ENCODE measurements at places on chromosomes 2 and 18.

DNA sequence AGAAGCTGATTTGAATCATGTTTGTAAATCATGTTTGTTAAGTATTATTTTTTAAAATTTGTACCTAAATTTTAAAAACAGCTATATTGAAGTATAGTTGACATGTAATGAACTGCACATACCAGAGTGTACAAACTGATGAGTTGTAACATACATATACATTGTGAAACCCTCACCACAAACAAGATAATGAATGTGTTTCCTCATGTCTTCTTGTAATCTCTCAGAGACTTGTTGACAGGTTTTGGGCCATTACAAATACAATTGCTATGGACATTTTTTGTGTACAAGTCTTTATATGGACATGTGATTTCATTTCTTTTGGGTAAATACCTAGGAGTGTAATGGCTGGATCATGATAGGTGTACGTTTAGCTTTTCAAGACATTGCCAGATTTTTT is 21.5 kb downstream of the WDR43 start:
- no peak for DNase-seq

DNA sequence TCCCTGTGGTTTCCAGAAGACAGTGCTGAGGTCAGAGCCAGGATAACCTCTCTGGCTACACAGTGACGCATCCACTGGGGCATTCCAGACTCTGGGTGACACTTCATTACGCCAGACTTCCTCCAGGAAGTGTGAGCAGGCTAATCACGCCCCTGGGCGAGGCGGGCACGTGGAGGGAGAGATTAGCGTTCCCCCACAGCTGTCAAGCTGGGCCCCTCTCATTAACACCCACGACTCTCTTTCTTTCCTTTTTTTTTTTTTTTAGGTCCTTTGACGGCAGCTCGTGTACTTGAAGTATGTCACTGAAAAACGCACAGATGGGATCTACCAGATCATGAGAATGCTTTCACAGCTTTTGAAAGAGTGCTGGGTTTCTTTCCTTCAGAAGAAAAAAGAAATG is 274.6 kb downstream of the AFF3 start:
- DNase-seq = no peak

GRCh38 chr2:138615257-138615656 is 113.7 kb downstream of the SPOPL start:
- no peak for DNase-seq

DNA sequence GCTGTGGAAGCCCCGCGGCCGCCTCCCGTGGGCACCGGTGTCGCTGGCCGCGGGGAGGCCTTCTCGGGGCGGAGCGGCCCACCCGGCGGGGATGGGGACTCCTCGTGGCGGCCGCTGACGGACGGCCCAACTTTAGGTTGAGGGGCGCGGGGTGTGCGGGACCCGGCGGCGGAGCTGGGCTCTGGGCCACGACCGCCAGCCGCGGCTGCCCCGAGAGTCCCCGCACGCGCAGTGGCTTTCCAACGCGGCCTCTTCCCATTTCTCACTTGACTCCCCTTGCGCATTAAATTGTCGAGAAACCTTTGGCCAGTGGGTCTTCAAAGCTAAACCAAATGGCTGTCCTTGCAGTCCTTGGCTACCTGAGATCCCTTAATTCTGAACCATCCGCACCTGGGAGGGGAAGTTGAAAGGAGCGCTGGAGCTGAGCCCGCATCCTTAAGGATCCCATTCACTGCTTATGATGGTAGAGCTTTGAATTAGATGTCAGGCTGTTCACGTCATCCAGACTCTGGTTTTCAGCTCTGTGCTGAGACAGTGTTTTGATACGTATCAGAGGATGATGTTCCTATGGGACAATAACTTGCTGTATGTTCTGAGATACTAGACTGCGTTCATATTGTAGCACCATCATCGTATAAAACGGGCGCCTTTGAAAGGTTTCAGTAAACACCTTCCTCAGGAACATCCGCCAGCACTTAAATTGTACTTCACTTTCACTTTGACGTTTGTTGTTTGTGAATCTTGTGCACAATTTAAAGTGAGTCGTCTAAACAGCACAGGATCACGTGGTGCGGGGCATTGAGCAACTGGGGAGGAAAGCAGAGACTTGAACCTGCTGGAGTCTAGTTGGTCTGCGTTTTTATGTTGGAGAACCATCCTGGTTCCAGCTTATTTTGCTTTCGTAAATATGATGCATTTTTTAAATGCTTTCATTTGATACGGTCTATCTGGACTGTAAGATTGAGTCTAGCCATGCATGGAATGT is 874 bp downstream of the CLIP4 start:
- peak; percentile 86 for DNase-seq

DNA sequence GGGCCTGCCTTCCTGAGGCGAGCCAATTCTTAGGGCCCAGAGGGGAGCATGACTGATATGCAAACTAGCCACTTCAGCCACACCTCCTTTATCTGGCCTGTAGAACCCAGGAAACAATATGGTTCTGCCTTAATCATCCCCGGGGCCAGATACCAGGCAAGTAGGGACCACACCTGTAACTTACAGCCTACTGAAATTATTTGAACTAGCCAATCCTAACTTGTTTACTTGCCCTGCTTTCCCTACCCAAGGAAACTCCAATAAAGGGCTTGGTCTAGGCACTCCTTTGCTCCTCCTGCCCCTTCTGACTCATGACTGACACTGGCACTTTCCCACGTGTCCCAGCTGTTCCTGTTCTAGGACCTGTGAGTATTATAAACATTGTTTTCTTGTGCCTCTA is 57.6 kb downstream of the MYOM1 start:
- DNase-seq = no peak

DNA sequence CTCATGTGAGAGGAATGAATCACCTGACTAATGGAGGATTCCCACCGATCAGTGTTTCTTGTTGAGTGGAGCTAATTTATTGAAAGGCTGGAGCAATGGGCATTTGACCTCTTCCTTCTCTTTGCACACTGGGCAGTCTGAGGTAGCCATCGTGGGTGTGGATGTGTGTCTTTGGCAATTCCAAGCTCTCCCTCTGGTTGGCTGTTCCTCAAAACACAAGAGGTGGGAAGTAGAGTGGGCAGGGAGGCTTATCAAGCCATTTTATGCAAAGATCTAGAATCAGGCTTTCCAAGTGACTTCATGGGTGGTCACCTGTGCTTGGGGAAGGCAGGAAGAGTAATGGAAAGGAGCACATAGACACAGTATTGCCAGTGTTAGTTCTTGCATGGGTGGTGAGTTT is 154.8 kb downstream of the INSIG2 start:
- DNase-seq = no peak

DNA sequence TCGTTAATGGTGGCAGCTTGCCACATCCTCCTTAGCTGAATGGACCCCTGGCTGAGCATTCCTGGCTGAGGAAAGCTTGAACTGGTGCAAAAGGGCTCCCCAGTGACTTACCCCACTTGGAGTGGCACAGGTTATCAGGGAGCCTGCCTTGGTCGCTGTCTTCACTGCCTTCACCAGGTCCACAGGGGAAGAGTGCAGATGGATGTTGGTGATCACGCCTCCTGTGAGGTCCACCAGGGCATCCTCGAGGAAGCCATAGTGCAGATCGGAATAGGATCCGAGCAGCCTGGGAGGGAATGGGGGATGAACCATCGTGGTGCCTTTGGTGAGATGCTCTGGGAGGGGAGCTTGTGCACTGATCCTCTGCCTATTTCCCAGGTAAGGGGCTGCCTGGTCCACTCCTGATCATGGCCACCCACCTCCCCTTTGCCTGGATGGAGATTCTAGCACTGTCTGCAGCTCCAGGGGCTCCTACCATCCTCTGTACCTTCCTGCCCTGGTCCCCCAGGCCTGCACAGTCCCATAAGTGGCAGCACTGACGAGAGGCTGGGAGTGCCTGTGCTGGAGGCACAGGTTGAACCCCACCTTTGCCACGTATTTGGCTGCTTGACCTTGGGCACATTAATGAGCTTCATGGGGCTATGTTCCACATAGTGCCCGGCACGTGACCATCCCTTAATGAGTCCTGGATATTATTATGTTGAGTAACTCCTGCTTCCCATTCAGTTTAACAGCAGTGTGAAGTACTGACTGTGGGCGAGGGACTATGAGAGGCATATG is 43.0 kb downstream of the CAPN13 start:
- no peak for DNase-seq

GRCh38 chr2:83972128-83972527 is 487.0 kb downstream of the SUCLG1 start:
- no peak for DNase-seq

DNA sequence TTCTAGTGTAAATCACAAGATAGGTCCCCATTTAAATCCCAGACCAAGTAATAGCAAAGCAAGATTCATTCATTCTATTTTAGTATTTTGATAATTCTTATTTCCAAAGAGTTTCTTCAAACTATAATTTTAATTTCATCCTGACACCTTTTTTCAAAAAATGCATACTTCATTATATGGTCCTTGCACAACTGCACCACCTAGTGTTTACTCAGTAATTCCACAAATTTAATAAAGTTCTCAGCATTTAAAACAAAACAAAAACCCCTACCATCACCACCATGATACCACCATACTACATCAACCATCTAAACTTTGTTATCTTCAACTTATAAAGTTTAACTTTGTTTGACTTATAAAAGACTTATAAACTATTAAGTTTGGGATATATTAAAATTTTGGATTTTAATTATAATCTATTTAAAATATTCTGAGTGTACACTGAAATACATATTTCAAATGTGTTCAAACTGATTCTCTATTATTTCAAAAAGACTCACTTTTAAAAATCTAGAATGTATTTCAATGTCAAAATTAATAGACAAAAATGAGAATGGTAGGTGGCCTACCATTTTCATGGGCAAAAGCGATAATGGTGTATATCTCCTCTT is 44.2 kb downstream of the WDPCP start:
- no peak for DNase-seq

GRCh38 chr18:56235481-56236013 is 402.8 kb downstream of the TXNL1 start:
- DNase-seq = no peak

DNA sequence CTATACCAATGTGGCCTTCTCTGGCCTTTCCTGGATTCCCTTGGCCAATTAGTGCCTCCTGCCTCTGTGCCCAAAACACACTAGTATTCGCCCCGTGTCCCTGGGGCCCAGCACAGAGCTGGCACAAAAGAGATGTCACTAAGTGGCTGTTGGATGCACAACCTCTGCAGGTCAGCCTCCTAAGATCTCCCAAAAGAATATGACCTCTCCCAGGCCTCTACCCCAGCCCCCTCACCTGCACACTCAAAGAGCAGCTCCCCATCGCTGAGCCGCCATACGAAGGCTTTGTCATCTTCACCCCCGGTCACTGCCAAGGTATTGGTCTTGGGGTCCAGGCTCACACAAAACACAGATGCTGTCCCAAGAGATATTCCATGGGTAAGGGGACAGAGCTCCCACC is 2.7 kb downstream of the AAMP start:
- DNase-seq = no peak

DNA sequence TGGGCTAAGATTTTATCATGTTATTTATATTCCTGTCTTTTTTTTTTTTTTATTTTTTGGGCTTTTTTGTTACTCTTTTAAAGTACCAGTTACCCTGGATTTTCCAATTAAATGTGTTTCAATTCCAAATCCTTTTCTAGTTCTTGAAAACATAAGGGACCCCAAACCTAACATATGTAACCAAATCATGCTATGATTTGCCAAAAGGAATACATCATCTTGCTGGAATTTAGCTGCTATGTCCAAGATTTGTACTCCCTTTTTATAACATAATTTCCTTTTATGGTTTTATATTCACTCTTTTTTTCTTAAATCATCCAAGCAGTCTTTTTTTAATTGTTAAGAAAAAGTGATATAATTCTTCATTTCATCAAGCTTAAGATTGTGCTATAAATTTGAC is 60.9 kb upstream of the DSEL start:
- DNase-seq = no peak

DNA sequence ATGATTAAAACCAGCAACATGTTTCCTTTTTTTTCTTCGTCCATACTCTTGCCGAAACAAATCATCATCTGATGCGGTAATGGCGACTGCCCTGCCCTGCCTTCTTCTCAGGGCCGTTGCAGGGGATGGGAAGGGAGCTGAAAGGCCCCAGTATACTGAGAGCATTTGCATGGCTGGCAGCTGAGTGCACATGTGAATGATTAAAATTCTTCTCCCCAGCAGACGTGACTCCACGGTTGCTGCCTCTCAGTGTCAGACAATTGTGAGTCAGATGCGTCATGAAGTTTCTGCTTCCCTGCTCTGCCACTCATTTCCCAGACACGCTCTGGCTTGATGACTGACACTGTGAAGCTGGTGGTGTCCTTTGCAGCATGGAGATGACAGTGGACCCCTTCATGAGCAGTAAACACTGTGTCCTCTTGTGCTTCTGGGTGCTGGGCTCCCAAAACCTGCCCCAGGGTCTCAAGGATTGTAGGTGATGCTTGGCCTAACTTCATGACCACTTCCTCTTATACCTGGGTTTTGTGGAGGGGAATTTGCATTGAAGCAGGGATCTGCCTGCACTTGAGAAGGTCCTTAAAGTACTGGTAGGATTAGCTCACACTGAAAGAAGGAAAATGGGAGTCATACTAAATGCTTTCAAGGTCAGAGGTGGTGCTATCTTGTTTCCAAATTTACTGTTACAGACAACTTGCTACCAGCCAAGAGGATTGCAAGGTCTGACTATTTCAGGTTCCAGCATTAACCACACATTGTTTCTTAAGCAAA is 222.5 kb upstream of the COPS8 start:
- DNase-seq = no peak

DNA sequence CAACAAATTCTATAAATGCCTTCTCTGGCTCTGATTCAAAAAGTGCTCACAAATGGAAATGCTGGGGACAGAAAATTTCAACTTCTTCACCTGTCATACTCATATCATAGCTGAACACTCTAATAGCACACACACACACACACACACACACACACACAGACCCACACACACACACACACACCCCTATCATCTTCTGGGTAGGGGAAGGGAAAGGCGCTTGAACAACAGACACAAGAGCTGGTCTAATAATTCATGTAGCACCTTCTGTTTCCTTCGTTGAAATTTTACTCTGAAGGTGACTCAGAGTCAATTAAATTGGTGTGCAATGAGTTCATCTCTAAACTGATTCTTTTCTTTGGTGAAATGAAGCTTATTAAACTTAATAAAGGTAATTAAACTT is 32.9 kb downstream of the CD28 start:
- no peak for DNase-seq

DNA sequence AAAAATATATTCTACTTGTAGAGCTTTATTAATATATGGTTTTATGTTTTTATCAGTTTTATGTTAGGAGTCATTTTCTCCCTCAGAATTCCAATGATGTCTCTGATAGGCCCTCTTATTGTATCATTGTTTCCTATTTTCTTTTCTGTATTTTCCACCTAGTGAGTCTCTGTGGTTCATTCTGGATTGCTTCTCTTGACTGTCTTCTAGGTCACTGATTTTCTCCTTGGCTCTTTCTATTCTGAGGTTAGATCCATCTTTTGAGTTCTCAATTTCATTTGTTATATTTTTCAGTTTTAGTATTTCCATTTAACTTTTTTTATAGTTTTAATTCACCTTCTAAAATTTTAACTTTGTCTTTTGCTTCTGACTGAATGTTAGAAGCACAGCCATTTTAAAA is 37.6 kb downstream of the EIF5B start:
- DNase-seq = no peak

GRCh38 chr2:174117951-174118930 is 130.1 kb downstream of the OLA1 start:
- DNase-seq = no peak
